ENCODE measurements at places on chromosomes 5 and 9.

DNA sequence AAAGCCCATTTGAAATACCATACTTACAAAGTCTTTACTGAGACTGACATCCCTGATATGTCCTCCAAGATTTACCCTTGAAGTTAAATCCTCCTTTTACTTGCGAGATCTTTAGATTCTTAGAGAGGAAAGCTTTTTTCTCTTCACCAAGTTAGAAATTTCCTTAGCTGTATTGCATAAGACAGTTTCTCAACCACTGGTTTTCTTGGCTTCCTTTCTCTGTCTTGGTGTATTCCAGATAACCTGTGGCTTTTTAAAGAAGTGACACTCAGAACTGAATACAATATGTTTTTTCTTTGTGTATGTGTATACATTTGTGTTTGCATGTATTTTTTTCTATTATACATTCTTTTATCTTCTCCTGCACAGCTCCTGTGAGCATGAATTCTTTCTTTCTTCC lies 65.0 kb downstream of the SNCAIP start:
- DNase-seq = no peak

- no peak for DNase-seq
Measured at GRCh38 chr9:75116306-75116705, 28.0 kb downstream of the OSTF1 start.

DNA sequence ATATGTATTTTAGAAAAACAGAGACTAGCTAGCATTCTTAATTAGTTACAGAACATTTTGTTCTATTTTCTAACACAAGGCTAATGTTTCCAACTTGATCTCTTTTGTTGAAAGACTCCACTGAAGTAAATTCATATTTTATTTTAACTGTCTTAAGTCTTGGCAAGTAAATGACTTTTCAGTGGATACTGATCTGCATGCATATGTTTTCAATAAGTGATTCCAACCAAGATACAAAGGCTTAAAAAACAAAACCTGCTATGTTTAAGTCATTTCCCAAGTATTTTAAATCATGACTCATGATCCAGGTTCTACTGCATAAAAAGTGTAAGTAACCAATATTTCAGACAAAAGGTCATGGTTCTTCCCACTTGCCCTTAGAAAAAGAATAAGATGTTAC lies 5.7 kb downstream of the CDO1 start:
- no peak for DNase-seq

GRCh38 chr9:134502809-134503211 lies 138.8 kb upstream of the COL5A1 start:
- DNase-seq = no peak

DNA sequence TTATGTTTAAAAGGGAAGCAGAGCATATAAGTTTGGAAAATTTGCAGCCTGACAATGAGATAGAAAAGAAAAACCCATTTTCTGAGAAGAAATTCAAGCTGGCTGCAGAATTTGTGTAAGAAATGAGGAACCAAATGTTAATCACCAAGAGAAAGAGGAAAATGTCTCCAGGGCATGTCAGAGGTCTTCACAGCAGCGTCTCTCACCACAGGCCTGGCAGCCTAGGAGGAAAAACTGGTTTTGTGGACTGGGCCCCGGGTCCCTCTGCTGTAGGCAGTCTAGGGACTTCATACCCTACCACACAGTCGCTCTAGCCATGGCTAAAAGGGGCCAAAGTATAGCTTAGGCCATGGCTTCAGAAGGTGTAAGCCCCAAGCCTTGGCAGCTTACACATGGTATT lies 32.1 kb upstream of the HSD17B4 start:
- no peak for DNase-seq

- DNase-seq = no peak
Measured at GRCh38 chr5:77921094-77921768, 145.1 kb upstream of the TBCA start.

DNA sequence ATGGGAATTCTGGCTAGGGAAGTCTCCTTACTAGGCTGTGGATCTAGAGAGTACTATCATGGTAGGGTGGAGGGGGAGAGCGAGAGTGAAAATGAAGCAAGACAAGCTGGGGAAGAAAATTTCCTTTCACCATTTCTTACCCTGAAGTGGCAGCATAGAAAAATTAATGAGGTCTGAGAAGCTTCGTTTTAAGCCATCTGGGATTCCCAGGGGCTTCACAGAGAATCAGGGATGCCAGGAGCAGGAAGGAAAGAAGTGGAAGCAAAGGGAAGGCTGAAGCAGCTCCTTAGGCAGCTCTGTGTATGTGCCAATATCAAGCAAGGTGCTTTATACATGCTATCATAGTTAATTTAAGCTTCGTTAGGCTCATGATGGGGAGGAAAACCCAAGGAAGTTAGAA lies 169.9 kb downstream of the ZSWIM6 start:
- DNase-seq = no peak

- no peak for DNase-seq
Measured at GRCh38 chr9:3534614-3535404, 9.0 kb upstream of the RFX3 start.

DNA sequence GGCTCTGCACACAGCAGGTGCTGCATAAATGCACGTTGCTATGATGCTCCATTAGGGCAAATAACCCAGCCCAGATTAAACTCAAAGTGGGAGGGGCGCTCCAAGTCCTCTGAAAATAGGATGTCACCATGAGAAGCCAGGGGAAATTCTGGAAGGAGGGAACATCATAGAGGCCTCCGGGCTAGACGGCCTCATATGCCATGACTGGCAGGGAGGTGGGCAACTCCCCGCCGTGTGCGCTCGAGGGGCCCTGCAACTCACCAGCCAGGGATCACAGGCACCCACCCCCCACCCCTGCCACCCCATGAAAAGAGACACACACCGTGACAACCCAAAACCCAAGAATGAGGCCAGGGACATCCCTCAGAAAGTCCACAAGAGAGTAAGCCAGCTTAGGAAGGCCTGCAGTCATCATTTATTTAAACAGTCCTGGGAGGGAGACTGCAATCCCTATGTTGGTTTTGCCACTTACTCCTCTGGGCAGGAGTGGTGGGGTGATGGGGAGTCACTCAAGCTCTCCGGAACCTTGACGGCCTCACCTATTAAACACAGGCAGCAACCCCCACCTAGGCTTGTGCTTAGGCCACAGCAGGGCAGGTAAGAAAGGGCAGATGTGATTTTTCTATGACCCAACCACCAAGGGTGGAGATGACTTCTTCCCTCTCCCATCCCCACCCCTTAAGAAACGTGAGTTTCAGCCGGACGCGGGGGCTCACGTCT lies 4.0 kb downstream of the VAV2 start:
- DNase-seq = no peak

- no peak for DNase-seq
Measured at GRCh38 chr9:93120846-93121315, 13.2 kb downstream of the NINJ1 start.

DNA sequence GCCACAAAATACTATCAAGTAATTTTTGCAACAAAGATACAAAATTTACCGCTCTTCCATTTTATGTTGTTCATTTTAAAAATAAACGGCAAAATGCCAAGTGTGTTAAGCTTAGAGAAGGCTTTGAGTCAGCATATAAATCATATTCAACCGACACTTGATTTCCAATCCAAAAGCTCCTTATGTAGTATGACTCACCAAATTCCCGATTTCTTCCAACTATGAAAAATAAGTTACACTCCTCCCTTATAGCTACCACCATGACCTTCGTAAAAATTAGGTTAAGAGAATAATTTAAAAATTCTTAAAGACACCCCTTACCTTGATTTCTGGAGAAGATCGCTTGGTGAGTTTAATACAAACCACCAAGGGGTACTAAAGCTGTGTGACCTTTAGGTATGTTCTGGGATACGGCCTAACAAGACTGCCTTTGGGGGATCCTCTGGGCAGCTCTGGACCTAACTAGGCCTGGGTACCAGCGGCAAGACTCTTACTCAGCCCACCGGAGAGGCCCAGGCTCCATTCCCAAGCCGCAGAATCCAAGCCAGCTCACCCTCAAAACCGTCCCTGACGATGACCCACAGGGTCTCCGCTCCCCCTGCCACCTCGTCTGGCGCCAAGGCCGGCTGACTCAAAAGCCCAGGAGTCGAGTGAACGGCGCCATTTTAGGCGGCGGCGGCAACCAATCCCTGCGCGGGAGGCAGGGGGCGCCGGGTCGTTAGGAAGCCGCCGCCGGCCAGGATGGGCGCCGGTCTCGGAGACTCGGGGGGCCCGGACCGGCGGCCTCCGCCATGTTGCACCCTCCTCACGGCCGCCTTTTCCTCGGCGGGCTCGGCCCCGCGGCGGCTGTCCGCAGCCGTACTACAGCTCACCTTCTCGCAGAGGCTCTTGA lies 739 bp downstream of the PPP2CA start:
- DNase-seq = peak; percentile 70

GRCh38 chr9:124458441-124458840 lies 8.2 kb downstream of the ADGRD2 start:
- DNase-seq = no peak

GRCh38 chr9:135116881-135117280 lies 29.4 kb downstream of the OLFM1 start:
- DNase-seq = no peak

GRCh38 chr5:77015938-77016569 lies 14.2 kb upstream of the AGGF1 start:
- peak; percentile 39 for DNase-seq

GRCh38 chr5:135714126-135714894 lies 120.2 kb upstream of the SLC25A48 start:
- no peak for DNase-seq

DNA sequence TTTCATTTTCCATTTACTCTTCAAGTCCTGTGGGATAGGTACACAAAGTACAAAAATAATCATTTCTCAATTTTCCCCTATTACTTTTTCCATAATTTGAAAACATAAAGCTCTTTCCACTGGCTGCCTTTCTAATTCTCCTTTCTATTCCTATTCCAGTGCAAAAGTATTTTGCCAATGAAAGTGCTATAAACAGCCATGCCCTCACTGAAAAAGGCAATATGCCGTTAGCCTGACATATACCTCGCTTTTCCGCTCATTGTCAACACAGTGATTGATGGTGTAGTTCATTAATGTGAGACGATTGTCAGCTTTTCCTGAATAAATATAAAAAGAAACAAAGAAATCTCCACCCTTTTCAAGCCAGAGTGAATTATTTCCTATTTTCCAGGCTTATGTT lies 97.5 kb downstream of the EBF1 start:
- no peak for DNase-seq

DNA sequence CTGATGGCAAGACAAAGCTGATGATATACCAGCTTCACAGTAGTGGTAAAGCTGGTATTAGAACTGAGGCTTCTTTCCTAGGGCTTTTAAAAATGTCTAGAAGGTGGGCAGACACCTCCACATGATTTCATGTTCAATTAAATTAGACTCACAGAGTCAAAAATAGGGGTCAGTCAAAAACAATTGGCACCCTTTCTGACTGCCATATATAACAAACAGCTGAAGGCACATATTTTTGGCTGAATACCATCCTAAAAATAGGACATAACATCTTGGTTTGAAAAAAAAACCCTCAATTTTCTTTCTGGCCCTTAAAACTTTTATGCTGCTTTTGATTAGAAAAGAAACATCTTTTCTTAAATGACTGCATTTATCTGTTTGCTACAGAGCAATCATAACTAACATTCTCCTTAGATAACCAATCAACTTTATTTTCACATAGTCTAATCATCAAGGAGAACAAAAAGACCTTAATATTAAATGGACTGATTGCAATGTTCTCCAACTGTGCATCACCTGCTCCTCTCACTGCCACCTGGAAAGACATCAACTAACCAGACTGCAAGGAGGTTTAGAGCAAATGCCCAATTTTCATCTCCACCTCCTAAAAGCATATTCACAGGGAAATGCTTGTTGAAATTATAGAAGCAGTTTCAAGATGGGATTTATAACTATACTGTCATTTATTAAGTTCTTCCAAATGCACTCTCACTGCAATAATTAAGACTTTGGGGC lies 3.2 kb downstream of the SGTB start:
- no peak for DNase-seq

- no peak for DNase-seq
Measured at GRCh38 chr5:154603953-154604679, 126.1 kb upstream of the HAND1 start.

- no peak for DNase-seq
Measured at GRCh38 chr5:141431286-141431685, 979 bp downstream of the PCDHGA12 start.

GRCh38 chr5:68740226-68740910 lies 353.4 kb upstream of the SLC30A5 start:
- no peak for DNase-seq

DNA sequence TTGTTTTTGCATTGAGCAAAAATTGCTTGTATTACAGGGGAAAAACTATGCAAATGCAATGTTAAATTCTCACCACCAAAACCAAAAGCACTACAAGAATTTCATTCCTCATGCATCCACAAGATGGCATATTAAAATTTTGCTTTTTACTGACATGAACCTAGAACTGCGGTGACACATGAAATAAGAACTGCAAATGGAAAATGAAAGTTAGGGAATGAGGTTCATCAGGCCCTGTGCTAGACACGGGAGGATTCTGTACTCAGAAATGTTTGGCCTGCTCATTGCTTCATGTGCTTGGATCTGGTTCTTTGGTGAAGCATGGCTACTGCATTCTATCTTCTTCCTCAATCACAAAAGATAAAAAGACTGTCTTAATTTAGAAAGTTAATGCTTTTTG lies 9.1 kb upstream of the RFK start:
- DNase-seq = no peak

GRCh38 chr5:40518485-40518917 lies 161.2 kb upstream of the PTGER4 start:
- no peak for DNase-seq

- DNase-seq = no peak
Measured at GRCh38 chr5:77175231-77175630, 35.2 kb upstream of the PDE8B start.

DNA sequence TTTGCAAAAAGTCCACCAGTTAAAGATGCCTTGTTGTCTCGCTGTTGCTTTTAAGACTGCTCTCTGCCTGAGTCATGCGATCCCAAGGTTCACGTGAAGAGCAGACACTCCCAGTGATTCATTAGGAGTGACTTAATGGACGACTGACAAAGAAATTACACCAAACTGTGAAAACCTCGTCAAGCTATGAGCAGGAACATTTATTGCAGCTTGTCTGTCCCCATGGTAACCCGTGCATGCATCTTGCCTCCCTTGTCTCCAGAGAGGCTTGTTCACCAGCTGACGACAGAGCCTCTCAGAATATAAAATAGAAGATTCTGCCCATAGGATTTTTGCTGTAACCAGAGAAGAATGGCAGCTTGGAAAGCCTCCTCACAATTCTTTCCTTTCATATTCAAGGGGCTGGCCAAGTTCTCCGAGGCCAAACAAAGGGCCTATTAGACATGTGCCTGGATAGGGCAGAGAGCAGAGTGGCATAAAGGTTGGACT lies 352.7 kb downstream of the SPOCK1 start:
- peak; percentile 52 for DNase-seq

DNA sequence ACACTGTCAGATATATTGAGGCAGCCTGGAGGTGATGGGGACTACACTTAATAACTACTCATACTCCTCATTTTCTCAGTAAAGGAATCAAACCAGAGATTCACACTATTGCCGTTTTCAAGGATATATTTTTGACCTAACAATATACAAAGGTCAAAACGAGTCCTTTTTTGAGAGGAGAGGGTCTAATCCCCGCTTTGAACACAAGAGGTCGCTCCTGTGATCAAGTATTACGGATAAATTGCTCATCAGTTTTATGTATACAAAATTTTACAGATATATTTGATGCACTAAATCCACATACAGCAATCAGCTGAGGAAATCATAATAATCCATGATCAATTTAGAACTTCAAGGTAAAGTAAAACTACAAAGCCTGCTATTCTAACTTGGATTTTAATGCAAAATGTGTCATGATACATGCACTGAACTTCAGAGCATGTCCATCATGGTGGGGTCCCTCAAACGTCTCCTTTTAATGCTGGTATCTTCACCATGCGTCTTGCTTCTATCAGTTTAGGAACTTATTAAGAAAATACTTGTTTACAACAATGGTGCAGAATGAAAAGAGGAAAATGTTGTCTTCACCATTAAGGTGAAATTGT lies 2.5 kb upstream of the ISL1 start:
- DNase-seq = no peak
